Activated CD4-positive, alpha-beta memory T cell treated with anti-CD3 and anti-CD28 coated beads, Interleukin-2, amount 10 ng/mL, durations not matched to agents 7 days and 5 days (primary cell): ENCODE measurements at places on chromosomes 1 and 21.

DNA sequence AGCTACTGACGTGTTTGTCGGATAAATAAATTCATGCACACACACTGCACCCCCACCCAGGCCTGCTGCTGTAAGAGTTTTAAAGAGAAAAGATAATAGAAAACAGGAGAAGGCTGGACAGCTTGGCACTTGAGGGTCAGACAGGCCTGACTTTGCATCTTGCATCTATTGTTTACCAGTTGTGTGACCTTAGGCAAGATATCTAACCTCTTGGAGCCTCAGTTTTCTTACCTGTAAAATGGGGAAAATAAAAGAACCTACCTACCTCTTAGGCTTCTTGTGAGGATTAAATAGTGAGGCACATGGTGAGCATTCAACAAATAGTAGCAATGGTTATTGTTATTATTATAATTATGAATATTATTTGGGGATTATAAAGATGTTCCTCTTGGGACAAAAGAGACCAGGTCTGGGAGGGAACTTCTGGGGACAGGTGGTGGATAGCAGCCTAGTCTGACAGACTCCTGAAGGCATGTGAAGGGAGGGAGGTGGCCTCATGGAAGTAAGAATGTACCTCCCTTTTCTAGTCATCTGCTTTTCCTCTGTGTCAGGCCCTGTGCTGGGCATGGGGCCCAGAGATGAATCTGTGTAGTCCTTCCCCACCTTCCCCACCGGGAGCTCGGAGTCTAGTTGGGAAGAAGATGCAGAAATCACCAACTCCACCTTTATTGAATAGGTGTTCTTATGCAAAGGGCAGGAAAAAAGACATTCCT, 18.3 kb upstream of the EPB41 start:
- no peak for DNase-seq

GRCh38 chr1:66271904-66272254, 262.1 kb upstream of the SGIP1 start:
- DNase-seq = no peak

DNA sequence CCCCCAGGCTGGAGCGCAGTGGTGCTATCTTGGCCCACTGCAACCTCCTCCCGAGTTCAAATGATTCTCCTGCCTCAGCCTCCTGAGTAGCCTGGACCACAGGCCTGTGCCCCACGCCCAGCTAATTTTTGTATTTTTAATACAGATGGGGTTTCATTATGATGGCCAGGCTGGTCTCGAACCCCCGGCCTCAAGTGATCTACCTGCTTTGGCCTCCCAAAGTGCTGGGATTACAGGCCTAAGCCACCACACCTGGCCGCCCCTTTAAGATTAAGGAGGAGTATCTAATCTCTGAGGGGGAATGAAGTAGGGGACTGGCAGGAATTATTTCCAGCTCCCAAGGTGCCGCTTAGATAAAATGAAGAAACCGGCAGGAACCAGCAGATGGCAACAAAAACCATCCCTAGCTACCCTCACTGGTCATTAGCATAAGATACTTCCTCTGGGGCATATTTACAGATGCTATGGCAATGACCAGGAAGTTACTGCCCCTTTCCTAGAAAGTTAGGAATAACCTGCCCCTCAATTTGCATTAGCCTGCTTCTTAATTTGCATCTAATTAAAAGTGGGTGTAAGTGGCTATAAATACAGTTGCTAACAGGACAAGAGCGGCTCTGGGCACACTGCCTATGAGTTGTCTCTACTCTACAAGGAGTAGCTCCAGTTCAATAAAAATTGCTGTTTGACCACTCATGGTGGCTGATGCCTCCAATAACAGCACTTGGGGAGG, 7.1 kb upstream of the NSUN4 start:
- no peak for DNase-seq

GRCh38 chr21:16815243-16815642, 697.6 kb upstream of the CXADR start:
- no peak for DNase-seq

DNA sequence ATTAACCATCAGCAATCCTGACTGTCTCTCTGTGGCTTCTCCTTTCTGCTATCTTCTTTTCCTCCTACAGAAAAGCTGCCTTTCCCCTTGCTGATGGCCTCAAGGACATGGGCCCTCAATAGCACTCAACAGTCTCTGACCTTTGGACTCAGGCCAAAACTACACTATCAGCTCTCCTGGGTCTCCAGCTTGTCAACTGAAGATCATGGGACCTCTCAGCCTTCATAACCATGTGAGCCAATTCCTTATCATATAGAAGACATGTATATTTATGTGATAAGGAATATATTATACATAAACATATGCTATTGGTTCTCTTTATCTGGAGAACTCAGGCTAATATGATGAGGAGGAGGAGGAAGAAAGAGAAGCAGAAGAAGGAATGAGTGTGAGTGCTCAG, 91.8 kb upstream of the GJB5 start:
- DNase-seq = no peak

GRCh38 chr1:180504186-180504585, 1.8 kb upstream of the ACBD6 start:
- DNase-seq = no peak

DNA sequence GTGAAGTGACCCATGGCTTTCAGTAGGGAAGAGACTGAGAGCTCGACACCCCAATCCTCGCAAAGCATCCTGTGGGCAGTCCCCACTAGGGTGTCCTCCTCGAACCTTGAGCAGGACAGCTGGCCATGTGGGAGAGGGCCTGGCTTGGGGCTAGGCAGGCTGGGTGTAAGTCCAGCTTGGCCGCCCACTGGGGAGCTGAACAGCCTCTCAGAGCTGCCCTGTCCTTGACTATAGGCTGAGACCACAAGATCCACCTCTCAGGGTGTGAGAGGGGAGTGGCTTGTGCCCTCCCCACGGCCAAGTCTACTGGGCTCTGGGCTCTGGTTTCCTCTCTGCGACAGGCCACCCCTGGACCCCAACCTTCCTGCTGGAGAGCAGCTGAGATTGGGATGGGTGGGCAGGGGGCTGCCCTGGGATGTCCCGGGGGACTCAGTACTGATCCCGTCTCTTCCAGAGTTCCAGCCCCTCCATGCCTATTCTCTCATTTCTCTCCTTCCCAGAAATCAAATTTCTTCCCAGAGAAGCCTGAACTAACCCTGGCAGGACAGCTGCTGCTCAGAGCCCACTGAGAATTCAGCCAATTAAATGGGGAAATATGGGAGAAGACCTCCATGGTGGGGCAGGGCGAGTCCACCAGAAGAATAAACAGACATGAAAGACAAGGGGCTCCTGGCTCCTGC, 282.9 kb downstream of the PTPRU start:
- no peak for DNase-seq

DNA sequence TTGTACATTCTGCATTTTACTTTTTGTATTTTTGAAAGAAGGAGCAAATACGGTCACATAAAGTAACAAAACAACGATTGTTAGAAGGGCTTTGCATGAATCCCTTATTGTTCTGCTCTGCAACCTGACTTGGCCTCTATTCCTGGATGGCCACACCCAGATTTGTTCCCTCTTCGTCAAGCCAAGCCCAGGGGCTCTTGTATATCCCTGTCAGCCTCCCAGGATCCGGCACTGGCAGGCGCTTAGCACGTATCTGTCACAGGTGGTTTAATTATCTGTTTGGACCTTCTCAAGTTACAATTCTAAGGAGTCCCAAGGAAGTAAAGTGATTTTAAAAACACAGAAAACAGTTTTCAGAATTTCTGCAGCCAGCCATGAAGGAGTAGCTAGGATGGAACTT, 28.0 kb downstream of the CRYAA start:
- peak; percentile 8 for DNase-seq

DNA sequence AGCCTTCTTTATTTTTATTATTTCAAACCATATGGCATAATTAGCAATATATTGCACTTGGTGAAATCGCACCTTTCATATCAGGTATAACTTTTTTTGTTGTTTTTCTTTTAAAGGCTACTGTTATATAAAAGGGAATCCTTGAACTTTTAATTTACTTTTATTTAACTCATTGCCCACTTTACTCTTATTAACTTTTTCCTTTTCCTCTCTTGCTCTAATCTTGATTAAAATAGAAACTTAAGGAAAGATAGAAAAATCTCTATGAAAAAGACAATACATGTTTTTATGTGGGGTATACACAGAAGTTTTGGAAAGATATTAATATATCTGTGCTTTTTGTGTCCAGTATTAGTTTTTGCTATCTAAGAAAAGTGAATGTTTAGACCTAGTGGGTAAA, 805.8 kb downstream of the USP25 start:
- no peak for DNase-seq

- DNase-seq = no peak
Observed at GRCh38 chr1:43205671-43206070, 33.5 kb downstream of the CFAP57 start.

DNA sequence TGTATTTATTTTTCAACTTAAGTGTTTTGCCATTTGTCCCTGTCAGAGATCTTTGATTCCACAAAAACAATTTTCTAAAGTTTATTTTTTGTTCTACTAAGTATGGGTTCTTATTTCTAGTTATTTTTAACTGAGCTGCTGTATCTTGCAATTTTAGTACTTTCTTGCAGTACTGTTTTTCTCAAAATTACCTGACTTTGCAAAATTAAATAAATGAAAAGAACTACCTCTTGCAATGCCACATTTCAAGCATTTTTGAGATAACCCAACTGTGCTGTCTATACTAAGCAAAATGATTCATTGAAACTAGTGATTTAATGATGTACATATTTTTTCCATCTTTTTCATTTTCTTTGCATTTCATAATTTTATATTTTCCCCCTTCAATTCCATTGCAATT, 71.5 kb upstream of the ADGRL2 start:
- DNase-seq = no peak

DNA sequence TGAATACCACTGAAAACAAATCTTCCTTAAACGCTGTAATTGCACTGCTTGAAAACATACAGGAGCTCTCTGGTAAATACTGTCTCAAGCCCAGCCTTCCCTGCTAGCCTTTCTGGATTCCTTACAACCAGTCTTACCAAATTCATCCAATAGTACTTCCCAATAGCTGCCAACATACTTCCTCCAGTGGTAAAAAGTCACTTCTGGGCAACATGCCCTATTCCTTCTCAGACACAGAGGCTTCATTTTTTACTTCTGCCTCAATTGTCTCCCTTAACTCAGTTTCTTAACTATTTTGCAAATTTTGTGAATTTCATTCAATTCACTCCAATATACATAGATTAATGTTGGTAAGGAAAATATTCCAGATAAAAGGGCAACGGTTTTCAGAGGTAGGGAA, 166.3 kb downstream of the TBX15 start:
- DNase-seq = no peak

DNA sequence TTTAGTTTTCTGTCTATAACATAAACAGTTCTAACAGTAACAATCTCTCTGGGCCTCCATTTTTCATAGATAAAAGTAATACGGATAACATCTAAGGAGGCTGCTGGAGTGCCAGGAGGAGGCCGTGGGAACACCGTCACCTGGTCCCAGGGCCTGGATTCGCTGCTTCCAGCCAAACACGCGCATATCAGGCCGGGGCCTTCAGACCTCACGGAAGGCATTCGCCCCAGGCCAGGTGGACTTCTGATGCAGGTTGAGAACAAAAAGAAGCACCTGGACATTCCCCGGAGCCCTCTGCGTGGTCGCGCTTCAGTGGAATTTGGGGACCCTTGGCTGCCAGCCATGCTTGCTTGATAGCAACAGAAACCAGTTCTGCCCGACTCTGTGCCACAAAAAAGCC, 113.1 kb upstream of the GUCA2B start:
- no peak for DNase-seq

- DNase-seq = no peak
Observed at GRCh38 chr1:40308036-40308727, 8.9 kb downstream of the COL9A2 start.

- no peak for DNase-seq
Observed at GRCh38 chr1:95096218-95096841, 20.8 kb upstream of the TLCD4 start.

GRCh38 chr1:205970486-205970885, 27.2 kb upstream of the SLC26A9 start:
- no peak for DNase-seq

DNA sequence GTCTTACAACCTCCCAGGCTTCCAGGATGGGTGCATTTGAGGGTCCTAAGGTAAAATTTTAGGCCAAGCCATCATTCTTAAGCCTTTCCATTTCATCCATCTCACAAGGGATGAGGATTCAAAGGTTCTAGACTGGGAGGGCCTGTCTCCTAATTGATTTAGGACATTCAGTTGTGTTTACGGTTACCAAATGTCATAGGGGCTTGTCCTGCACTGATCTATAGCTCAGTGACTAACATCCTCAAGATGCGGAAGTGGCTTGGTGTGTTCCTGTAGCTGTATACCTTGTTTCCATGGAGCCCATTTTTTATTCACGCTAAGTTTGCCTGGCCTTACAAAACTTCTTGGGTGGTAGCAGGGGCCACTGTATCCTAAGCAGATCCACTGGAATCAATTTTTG, 52.8 kb downstream of the DUSP10 start:
- DNase-seq = no peak

GRCh38 chr1:56948403-56949023, 17.3 kb downstream of the C8B start:
- no peak for DNase-seq

- DNase-seq = no peak
Observed at GRCh38 chr21:35602811-35603362, 457.4 kb downstream of the SETD4 start.

- DNase-seq = no peak
Observed at GRCh38 chr1:111141245-111142220, 1.5 kb downstream of the CEPT1 start.

DNA sequence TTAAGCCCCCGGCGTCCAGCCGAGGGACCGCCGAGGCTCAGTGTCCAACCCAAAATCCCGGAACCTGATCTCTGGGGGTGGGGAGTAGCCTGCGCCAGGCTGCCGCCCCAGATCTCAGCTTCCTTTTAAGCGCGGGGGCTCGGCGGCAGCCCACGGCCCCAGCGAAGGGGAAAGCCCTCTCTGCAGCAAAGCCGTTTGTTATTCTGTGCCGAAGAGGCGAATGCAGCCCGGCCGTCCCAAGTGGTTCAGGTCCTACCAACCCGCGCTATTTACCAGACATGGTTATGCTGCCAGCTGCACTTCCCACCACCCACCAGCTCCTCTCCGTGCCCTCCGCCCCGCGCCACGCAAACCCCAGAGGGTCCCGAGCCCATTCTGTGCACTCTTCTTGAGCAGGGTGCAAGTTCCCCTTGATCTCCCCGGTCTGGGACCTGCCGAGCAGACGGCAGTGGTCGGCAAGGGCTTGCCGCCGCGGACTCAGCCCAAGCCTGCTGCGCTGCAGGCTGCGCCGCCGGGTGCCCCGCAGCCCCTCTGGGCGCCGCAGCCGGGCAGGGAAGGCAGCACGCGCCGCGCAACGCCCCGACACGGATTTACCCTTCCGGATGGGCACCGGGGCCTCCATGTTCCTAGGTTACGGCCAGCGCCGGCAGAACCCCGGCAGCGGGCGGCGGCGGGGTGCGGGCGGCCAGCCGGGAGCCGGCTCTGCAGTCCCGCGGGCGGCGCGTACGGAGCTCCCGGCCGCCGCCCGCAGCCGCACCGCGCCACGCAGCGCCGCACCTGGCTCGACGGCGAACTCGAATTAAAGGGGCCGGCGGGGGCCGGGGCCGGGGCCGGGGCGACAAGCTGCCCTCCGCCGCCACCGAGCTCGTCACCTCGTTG, 738 bp upstream of the KCNA2 start:
- DNase-seq = no peak

GRCh38 chr21:27212441-27212840, 245.6 kb upstream of the ADAMTS5 start:
- no peak for DNase-seq

GRCh38 chr1:52552236-52552504, 722 bp downstream of the TUT4 start:
- DNase-seq = peak; percentile 74
